A549 treated with AZD2906 at 1 μM for 4 hours (cell line): ENCODE measurements at places on chromosomes 1 and 21. TPM values are rescaled to one million over a fixed set of nuclear protein-coding genes. Genes with fewer than 3 reads are reported as not detected.

The KCNE1 gene
- total RNA-seq: 0.06 to 0.08 TPM in 2 of 5 replicates, not detected in the others

The ARHGEF10L gene
- 5.6 to 7.2 TPM (median 6.7 TPM) in 5 replicates for total RNA-seq

The PI4KB gene
- 23.7 to 25.2 TPM (median 24.4 TPM) in 5 replicates for total RNA-seq

The FAM151A gene
- 0.26 to 0.41 TPM (median 0.31 TPM) in 5 replicates for total RNA-seq

The CFH gene
- 3.7 to 4.8 TPM (median 4.2 TPM) in 5 replicates for total RNA-seq

The TSACC gene
- 2.0 to 2.7 TPM (median 2.0 TPM) in 5 replicates for total RNA-seq

The FAM72B gene
- 5.3 to 6.8 TPM (median 5.8 TPM) in 5 replicates for total RNA-seq

The USH2A gene
- total RNA-seq: not detected in 5 replicates

The ENTREP3 gene
- total RNA-seq: 26.2 to 38.1 TPM (median 32.7 TPM) in 5 replicates

The ZBED6 gene
- total RNA-seq: 1.6 to 4.0 TPM (median 2.8 TPM) in 5 replicates
